ENCODE measurements at places on chromosomes 3 and 15. TPM values are rescaled to one million over a fixed set of nuclear protein-coding genes. Genes with fewer than 3 reads are reported as not detected.

DNA sequence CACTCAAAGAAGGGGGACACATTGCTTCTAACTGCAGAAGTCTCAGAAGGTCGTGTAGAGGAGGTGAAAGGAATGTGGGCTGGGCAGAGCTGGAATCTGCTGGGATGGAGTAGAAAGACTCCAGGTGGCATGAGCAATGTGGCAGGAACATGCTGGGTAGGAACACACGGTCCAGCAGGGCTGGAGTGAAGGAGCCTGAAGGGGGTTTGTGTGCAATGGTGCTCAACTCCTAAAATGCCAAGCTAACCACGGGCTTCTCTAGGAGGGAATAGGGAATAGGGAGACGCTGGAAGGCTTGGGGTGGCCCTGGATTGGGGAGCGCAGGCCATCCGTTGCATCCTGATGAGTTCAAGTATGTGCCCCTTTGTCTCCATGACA lies 253.8 kb downstream of the FAM43A start:
- no peak overlapping the region for H3K27ac ChIP-seq
- H3K4me1 ChIP-seq = no peaks in the 10 kb centered on the region
- H3K4me3 ChIP-seq = no peak overlapping the region

Gene CNBP
- 319 TPM for total RNA-seq

- no peak overlapping the region for H3K27ac ChIP-seq
- H3K27me3 ChIP-seq = peaks cover 82% of the 10 kb centered on the region
- DNase-seq = no peak
- H3K4me3 ChIP-seq = no peak overlapping the region
- no peaks in the 10 kb centered on the region for H3K36me3 ChIP-seq
- no peaks in the 10 kb centered on the region for H3K4me1 ChIP-seq
Observed at GRCh38 chr15:74709011-74709410, 13.2 kb upstream of the EDC3 start.

Gene TPRA1
- 27.4 TPM for total RNA-seq

GRCh38 chr3:55013145-55013925 lies 85.5 kb upstream of the LRTM1 start:
- H3K4me3 ChIP-seq = no peak overlapping the region
- H3K36me3 ChIP-seq = no peaks in the 10 kb centered on the region
- H3K27ac ChIP-seq = no peak overlapping the region
- no peak for DNase-seq
- H3K4me1 ChIP-seq = peaks cover 17% of the 10 kb centered on the region

Gene CASR
- total RNA-seq = not detected

DNA sequence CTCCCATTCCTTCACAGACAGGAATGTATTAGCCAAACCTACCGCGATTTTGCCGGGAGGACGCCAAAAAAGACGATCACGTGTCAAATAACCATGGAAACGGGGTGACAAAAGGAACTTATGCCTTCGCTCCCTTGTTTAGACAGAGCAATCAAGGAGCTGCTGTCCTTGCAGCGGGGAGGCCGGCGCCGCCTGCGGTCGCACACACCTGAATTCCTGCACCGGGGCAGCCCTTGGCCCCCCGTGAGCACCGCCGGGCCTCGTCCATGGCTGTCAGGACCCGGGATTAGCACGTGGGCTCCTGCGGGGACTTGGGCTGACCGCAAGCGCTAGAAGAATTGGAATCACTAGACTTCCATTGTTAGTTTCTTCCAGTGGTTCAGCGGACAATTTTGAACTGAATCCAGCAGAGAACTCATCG lies 193.1 kb downstream of the SHQ1 start:
- H3K27me3 ChIP-seq = peaks cover 8% of the 10 kb centered on the region
- peak; percentile 16 for DNase-seq
- peaks cover 16% of the 10 kb centered on the region for H3K4me1 ChIP-seq
- no peak overlapping the region for H3K27ac ChIP-seq
- no peaks in the 10 kb centered on the region for H3K36me3 ChIP-seq

- H3K27ac ChIP-seq = no peak overlapping the region
- H3K4me1 ChIP-seq = peaks cover 20% of the 10 kb centered on the region
- no peak overlapping the region for H3K4me3 ChIP-seq
- peaks cover 5% of the 10 kb centered on the region for H3K27me3 ChIP-seq
Observed at GRCh38 chr15:70589221-70589620, 174.1 kb downstream of the UACA start.

DNA sequence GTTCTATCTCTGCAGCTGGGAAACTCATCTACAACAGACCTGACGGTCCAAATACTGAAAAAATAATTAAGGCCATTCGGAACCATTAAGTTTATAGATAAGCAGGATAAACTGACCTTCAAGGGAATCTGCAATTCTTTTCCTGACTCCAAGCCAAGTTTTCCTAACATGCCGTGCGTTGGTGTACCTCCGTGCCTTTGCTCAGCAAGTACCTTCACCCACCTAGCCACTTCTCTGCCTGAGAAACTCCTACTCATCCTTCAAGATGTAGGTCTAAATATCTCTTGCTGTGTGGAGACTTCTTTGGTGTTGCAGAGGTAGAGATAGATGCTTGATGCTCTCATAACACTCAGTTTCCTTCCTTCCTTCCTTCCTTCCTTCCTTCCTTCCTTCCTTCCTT lies 24.2 kb upstream of the BNC1 start:
- H3K27me3 ChIP-seq = peaks cover 20% of the 10 kb centered on the region
- DNase-seq = no peak
- peaks cover 30% of the 10 kb centered on the region for H3K4me1 ChIP-seq
- H3K36me3 ChIP-seq = no peaks in the 10 kb centered on the region
- H3K4me3 ChIP-seq = no peak overlapping the region
- no peak overlapping the region for H3K27ac ChIP-seq

DNA sequence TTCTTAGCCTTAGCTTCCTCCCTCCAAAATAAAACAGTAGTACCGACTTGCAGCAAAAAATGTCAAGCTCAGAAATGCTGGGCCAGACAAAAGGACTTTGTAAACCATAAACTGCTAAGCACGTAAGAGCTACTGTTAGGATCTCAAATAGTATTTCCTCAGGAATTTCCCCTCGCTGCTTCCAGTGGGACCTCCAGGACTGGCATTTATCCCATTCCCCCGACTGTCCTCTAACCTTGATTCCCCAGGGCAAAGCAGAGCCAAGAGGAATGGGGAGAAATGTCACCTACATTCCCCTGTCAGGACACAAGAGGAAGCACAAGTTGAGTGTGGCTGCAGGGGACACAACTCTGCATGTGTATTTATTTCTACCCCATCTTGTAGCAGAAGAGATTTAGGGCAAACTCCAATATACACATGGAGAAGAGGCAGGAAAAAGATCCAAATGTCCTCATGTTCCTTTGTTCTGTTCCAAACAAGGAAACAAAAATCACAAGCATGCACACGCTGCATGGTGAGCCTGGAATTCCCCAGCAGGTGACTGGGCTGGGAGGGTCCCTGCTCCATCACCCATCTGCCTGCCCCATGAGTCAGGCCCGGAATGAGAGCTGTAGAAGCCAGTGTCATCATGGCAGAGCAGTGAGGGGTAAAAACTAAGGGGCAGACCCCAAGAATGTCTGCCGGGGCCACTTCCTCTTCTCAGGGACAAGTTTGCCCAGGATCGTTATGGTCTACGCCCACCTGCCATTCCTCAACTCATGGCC lies 4.2 kb downstream of the STOML1 start:
- peak overlapping the region; percentile 77 for H3K27ac ChIP-seq
- H3K4me3 ChIP-seq = no peak overlapping the region
- H3K27me3 ChIP-seq = no peaks in the 10 kb centered on the region
- DNase-seq = no peak

- no peaks in the 10 kb centered on the region for H3K36me3 ChIP-seq
- H3K4me3 ChIP-seq = no peak overlapping the region
- no peaks in the 10 kb centered on the region for H3K27me3 ChIP-seq
- no peak overlapping the region for H3K27ac ChIP-seq
Observed at GRCh38 chr3:6577584-6577983, 283.3 kb upstream of the GRM7 start.

Gene TMOD3
- total RNA-seq = 29.3 TPM

DNA sequence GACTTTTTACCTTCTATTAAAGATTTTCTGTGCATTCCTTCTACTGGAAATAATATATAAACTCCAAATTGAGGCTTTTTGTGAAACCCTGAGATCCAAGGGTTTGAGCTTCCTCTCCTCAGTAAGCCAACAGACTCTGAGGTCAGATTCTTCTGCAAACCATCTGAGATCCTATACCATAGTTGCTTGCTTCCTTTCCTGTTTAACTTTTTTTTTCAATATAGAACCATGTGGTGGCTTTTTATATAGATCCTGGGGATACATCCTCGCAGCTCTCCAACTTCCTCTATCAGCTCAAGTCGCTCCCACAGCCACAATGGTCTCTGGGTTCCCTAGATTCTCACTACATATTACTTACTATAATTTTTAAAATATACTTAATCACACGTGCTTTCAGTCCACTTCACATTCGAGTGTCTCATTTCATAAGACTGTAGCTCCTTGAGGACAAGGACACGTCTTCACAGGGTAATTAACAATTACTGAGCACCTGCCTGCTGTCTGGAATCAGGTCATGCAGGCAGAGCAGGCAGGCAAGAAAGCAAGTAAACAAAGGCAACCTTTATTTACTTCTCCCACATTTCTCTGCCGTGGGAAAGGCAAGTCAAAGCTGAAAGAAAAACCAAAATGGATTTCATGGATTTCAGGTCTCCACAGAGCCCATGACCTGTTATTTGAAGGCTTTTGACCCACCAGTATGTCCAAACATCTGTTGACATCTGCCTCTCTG lies 941.5 kb downstream of the FHIT start:
- no peak overlapping the region for H3K27ac ChIP-seq
- H3K27me3 ChIP-seq = no peaks in the 10 kb centered on the region
- H3K36me3 ChIP-seq = no peaks in the 10 kb centered on the region
- H3K4me1 ChIP-seq = peaks cover 8% of the 10 kb centered on the region
- no peak overlapping the region for H3K4me3 ChIP-seq
- DNase-seq = no peak

Gene UPK1B
- not detected for total RNA-seq

- no peak overlapping the region for H3K27ac ChIP-seq
- H3K36me3 ChIP-seq = no peaks in the 10 kb centered on the region
- H3K27me3 ChIP-seq = peaks cover 11% of the 10 kb centered on the region
- H3K4me3 ChIP-seq = no peak overlapping the region
- H3K4me1 ChIP-seq = no peaks in the 10 kb centered on the region
Observed at GRCh38 chr3:113548501-113548900, 16.1 kb downstream of the SIDT1 start.

DNA sequence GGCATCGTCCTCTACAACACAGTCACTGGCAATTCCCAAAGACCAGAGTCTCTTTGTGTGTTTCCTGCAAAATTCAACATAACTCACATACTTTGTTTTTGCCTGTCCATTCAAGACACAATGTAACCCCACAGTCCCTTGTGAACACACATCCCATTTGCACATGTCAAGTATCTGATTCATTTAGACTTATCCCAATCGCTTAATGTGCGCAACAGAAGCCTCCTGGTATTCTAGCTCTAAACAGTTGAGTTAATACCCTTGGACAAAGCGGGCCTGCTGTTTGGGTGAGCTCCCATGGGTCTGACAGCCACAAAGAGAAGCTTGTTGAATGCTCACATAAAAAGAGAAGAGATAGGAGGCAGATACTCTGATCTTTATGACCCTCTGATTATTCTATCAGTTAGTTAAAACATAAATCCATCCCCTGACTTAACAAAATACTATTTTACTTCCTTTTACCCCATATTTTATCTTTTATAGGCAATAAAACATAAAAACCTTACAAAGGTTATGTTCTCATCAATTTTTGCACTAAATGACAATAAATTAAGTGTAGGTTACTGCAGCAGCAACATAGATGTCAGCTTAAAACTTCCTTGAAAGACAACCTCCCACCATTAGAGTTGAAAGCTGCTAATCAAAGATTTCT lies 79.4 kb downstream of the ANXA2 start:
- H3K4me1 ChIP-seq = peaks cover 19% of the 10 kb centered on the region
- no peak overlapping the region for H3K4me3 ChIP-seq
- H3K27ac ChIP-seq = peak overlapping the region; percentile 85
- peaks cover 4% of the 10 kb centered on the region for H3K27me3 ChIP-seq

DNA sequence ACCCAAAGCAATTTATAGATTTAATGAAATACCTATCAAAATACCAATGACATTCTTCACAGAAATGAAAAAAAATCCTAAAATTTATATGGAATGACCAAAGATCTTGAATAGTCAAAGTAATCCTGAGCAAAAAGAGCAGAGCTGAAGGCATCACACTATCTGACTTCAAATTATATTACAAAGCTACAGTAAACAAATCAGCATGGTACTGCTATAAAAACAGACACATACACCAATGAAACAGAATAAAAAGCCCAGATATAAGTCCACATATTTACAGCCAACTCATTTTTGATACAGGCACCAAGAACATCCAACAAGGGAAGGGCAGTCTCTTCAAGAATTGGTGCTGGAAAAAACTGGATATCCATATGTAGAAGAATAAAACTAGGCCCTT lies 54.9 kb upstream of the TMEM158 start:
- DNase-seq = no peak
- peaks cover 3% of the 10 kb centered on the region for H3K36me3 ChIP-seq
- no peak overlapping the region for H3K27ac ChIP-seq
- H3K4me3 ChIP-seq = no peak overlapping the region
- no peaks in the 10 kb centered on the region for H3K4me1 ChIP-seq

DNA sequence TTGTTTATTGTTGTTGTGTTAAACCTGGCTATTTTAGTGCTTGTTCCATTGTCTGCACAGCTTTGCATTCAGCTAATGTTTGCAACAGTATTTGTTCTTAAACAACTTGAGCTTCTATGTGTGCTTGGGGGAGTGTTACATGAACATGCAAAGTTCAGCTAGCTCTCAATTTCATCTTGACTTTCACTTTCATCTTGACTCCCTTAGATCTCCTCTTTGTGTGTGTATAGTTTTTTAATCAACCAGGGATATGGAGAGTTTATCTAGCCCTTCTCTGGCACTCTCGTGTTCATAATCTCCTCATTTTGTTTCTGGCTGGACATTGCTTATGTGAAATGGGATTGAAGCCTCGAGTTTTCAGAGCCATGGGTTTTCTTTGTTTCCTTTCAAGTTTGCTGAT lies 212.4 kb upstream of the ZBTB20 start:
- peaks cover 3% of the 10 kb centered on the region for H3K4me1 ChIP-seq
- DNase-seq = no peak
- no peaks in the 10 kb centered on the region for H3K27me3 ChIP-seq

GRCh38 chr15:29736744-29737020 lies 85.6 kb downstream of the TJP1 start:
- peaks cover 18% of the 10 kb centered on the region for H3K36me3 ChIP-seq
- no peaks in the 10 kb centered on the region for H3K4me1 ChIP-seq
- H3K27me3 ChIP-seq = no peaks in the 10 kb centered on the region
- no peak overlapping the region for H3K27ac ChIP-seq
- no peak for DNase-seq
- H3K4me3 ChIP-seq = no peak overlapping the region

- peaks cover 10% of the 10 kb centered on the region for H3K4me1 ChIP-seq
- no peaks in the 10 kb centered on the region for H3K27me3 ChIP-seq
- H3K27ac ChIP-seq = no peak overlapping the region
- no peak for DNase-seq
- H3K4me3 ChIP-seq = no peak overlapping the region
Observed at GRCh38 chr3:111652492-111653180, 57.5 kb upstream of the ZBED2 start.

Gene SI
- total RNA-seq = not detected

- peaks cover 8% of the 10 kb centered on the region for H3K36me3 ChIP-seq
- H3K4me1 ChIP-seq = peaks cover 53% of the 10 kb centered on the region
- no peak overlapping the region for H3K27ac ChIP-seq
- peaks cover 2% of the 10 kb centered on the region for H3K27me3 ChIP-seq
Observed at GRCh38 chr3:64267721-64268604, 42.7 kb upstream of the PRICKLE2 start.

GRCh38 chr3:104460477-104461406 lies 906.0 kb upstream of the ALCAM start:
- H3K27me3 ChIP-seq = no peaks in the 10 kb centered on the region
- no peak overlapping the region for H3K4me3 ChIP-seq
- H3K27ac ChIP-seq = no peak overlapping the region
- no peaks in the 10 kb centered on the region for H3K36me3 ChIP-seq
- no peaks in the 10 kb centered on the region for H3K4me1 ChIP-seq

- no peaks in the 10 kb centered on the region for H3K36me3 ChIP-seq
- H3K27me3 ChIP-seq = no peaks in the 10 kb centered on the region
- no peak overlapping the region for H3K4me3 ChIP-seq
- H3K27ac ChIP-seq = no peak overlapping the region
Observed at GRCh38 chr15:57649138-57649537, 57.4 kb upstream of the POLR2M start.

Gene ZNF620
- 24.0 TPM for total RNA-seq
